ENCODE measurements at places on chromosomes 2 and 18.

- peak; percentile 60 for DNase-seq
Measured at GRCh38 chr2:120680136-120680761, 55.4 kb upstream of the GLI2 start.

GRCh38 chr2:71826826-71827523, 320.7 kb downstream of the CYP26B1 start:
- DNase-seq: no peak

GRCh38 chr2:17539611-17540092, 844 bp upstream of the VSNL1 start:
- no peak for DNase-seq

DNA sequence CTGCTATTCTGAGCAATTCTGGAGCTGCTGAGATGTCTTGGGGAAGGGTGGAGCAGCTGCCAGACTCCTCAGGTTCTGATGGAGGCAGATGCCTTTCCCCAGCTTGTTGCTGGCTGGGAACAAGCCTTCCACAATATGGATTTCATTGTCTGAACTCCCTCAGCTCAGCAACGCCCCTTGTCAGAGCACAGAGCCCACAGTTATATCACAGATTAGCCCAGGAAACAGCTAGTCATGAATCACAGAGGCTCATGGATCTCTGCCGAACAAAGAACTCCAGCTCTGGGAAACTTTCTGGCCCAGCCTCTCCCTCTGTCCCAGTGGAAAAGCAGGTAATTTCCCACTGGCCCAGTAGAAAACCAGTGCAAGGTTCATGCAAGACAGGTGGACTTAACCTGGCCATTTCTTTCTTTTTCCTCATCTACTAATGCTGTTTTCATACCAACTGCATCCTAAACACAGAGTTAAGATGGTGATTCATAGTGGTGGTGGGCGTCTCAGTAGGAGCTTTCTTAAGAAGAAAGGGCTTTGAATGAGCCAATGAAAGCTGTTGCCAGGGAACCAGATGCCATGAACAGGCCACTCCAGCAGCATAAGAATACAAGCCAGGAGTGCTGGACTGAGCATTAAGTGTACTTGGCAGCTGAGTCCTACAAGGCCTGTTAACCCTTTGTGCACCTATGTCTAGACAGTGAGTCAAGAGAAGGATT, 8.7 kb upstream of the KIAA2012 start:
- DNase-seq: no peak

DNA sequence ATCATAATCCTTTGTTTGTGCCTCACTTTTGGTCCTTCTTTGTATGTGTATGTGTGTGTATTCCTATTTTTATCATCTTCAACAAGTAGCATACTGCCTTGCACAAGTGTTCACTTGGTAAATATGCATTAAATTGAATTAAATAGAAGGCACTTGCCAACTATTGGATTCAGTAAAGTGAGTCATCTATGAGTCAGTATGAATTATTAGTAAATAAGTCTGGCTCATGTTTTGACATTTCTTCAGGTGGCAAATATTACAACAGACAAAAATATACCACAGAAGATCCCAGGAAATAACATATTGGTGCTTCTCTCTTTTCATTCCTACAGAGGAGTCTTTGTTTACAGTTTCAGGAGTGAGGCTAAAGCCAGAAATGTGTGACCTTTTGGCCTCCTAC, 84.1 kb downstream of the CDK15 start:
- no peak for DNase-seq

GRCh38 chr2:66405473-66405872, 29.5 kb upstream of the MEIS1 start:
- no peak for DNase-seq

DNA sequence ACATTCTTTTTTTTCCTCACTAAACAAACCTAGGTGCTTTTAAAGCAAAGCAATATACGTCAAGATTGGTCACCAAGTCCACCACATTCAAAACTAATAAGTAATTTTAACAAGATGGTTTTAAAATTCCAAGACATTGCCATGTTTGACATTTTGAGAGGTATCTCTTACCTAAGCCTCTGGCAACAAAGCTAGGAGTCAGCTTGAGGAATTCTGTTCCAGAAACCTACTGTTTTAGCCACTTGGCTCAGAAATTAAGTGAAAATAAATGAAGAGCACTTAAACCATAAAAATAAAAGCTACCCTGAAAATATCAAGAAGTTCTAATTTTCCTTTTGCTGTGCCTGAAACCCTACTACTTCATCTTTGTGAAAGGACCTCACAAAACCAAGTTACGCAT, 30.0 kb upstream of the CHMP3 start:
- DNase-seq: no peak

GRCh38 chr2:196233021-196233804, 61.8 kb upstream of the STK17B start:
- DNase-seq: peak; percentile 47

DNA sequence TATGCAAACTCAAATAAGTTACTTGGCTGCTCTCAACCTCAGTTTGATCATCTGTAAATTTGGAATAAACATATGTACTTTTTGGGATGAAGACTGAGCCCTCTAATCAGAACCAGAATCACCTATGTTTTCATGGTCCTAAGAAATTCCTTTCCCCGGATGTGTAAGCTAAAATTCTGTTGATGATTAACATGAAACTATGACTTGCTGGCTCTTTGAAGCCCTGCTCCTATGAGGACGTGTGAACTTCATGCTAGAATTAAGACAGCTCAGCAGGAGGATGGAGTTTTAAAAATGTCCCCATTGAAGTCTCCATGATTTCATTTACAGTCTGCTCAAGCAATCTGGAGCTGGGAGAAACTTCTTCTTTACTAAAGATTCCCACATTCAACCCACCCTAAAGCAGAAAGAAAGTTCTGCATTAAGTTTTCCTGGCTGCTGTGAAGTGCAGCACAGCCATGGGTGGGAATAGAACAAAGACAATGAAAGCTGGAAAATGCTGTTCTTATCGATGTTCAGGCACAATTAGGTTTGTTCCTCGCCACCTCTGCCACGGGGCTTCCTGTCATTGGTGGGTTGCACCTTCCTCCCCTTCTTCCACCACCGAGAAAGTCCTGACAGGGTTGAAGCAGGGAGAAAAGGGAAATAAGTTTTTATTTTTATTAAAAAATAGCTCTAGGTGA, 50.9 kb downstream of the ADCYAP1 start:
- no peak for DNase-seq

DNA sequence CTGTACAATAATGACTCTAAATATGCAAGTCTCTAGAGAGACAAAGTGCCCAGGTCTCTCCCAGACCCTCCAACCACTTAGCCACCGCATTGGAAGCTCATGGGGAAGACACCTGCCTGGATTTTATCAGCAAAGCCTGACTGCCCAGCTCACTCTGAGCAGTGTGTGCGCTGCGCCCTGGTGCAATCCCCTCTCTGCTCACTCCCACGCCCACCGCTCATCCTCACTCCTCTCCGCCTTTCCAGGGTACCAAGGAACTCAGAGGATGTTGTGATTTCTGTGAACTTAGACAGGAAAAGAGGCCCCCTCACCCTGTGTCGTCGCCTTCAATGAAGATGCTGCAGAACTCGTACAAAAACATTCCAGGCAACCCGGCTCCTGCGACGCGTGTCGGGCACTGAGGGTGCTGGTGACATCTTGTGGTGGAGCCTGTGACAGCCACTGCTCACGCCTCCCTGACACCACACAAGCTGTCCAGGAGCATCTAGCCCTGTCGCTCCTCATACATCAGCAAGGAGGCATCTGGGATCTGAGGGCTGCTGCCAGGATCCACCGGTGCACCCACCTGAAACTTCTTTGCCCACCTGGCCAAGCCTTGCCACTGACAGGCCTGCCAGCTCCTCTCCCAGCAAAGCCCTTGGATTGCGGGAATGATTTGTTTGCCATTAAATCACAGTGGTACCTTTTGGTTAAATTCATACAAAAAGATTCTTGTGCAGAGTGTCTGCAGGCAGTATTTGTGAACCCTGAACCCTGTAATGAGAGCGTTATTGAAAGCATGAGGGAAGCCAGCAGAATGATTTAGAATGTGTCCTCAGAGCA, 220.4 kb downstream of the ZNF516 start:
- DNase-seq: peak; percentile 24

GRCh38 chr2:196103626-196104025, 35.0 kb upstream of the DNAH7 start:
- DNase-seq: no peak

DNA sequence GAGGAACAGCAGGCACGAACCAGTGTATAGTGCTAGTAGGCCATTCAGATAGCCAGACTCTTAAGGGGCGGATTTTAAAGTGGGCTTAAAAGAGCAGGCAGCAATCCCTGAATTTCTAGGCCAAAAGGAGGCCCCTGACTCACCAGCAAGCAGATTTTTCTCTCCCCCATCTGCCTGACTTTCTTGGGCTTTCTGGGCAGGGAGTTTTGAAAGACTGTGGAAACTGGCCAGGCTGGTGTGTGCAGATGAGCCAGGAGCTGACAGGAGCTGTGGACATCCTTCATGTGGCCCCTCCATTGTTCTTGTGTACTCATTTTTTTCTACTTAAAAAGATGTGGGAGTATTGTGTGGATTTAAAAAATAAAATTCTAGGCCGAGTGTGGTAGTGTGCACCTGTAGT, 59.0 kb downstream of the GLI2 start:
- DNase-seq: no peak

GRCh38 chr2:165499131-165499530, 29.6 kb downstream of the CSRNP3 start:
- no peak for DNase-seq

DNA sequence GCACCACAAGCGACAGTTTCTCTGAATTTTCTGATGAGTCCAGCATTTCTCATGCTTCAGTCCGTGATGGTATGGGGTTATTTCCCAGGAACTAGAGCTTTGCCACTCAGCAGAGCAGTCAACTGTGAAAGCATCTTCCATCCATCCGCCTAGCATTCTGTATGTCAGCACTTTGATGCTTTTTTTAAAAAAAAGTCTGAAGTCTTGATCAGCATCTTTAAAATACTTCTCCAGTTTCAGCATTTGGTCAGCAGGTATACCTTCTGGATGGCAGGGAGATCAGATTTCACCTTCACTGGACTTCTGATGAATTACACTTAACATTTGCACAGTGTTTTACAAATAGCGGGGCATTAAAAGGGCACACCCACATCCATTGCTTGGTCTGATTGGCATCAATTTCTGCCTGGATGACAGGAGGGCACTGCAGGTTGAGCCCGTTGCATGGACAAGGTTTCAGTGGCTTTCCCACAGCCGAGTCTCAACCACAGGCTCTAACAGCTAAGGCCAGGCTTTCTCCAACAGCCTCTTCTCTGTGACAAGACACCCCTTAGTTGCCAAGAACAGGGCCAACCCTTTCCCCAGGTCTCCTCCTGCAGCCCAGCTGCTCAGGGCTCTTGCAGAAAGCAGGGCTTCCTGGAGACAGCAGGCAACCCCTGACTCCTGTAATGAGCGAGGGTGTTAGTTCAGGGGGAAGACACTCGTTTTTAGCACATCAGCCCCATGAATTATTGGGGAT, 54.0 kb downstream of the EMILIN2 start:
- no peak for DNase-seq

- DNase-seq: no peak
Measured at GRCh38 chr18:58221060-58221725, 177.2 kb downstream of the NEDD4L start.

- no peak for DNase-seq
Measured at GRCh38 chr2:57891086-57891712, 155.4 kb upstream of the VRK2 start.

DNA sequence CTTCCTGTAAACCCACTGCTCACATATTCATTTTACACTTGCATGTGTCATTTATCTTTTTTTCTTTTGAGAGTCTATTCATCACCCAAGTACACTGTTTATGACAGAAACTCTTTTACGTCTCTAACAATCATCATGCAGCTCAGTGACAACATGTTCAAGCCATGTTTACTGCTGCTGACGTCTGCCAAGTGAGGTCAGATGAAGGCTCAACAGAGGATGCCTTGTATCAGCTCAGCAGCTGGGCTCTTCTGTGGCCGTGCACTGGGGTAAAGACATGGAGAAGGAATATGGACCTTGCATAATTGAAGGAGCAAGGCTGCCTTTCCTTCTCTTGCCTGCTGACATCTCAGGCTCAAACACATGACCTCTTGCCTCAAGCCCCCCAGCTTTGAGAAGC, 99.6 kb downstream of the ADD2 start:
- no peak for DNase-seq

DNA sequence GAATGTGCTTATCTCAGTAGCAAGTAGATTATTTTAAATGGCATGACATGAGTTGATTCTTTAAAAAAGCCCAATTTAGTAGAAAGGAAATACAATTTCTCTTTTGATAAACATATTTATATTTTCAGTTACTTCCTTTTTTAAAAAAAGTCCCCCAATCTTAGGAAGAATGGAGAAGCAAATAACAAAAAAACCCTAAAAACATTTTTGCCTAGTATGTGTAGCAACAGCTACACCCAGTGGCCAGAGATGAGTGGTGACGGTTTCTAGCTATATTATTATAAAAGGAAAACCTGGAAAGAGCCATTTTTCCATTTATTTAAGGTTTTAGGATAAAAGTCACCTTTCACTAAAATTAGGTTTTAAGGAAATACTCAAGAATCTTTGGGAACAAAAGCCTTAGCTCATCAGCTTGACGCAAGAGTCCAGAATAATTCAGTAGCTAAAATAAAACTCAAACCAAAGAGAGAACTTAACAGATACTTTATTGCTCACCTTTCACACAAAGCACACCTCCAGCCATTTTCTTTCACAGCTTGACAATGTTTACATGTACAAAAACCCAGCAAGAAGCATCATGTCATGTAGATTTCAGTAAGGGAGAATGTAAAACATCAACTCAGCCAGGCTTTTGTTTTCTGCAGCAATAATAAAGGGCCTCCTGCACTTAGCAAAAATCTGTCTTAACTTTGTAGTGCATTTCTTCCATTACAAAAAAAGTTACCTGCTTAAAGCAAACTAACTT, 15.7 kb downstream of the FAM98A start:
- peak; percentile 50 for DNase-seq

GRCh38 chr2:69979902-69980807, 18.7 kb upstream of the ASPRV1 start:
- no peak for DNase-seq

GRCh38 chr2:12674644-12675328, 42.0 kb upstream of the TRIB2 start:
- no peak for DNase-seq

Measured in MV-4-11 (cell line).